ENCODE measurements at places on chromosomes 1 and 21.

GRCh38 chr1:1333551-1334241, 2.6 kb downstream of the TAS1R3 start:
- DNase-seq = no peak

DNA sequence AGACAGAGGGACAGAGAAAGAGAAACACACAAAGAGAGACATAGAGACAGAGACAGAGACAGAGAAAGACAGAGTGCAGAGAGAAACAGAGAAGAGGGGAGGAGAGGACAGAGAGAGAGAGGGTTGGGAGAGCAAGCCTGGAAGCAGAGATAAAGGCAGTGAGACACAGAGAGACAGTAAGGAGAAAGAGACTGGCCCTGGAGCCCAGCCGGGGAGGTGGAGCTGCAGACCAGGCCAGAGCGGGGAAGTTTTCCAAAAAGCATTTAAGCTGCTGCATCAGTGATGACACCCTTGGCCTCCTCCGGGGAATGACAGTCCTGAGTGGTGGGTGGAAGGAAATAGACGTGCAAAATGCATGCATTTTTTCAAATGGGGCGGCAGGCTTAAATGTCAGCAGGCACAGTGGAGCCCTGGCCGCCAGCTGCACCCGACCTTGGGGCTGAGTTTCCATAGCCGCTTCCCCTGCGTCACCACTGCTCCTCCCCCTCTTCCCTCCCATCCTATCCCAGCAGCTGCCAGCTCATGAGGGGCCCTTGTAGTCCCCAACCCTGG, 95.4 kb upstream of the KLHDC7A start:
- no peak for DNase-seq

- no peak for DNase-seq
These were observed 74.4 kb downstream of the RWDD3 start for GRCh38 chr1:95308276-95309030.

DNA sequence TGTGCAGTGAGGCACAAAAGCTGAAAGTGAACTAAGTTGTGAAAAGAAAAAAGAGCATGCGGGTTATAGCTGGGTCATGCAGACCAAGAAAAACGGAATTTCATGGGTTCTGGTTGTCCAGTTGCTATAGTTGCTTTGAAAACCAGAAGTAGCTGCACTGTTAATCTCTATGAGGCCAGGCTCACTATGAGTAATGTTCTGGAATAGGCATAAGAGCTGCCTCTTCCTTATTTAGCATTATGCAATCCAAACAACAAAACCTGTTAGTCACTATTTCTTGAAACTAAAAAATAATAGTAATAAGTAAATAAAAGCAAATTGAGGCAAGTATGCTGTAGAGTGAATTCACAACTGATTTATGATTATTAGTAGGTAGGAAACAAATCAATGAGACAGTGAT, 1383.7 kb downstream of the MRPL39 start:
- DNase-seq = no peak

- peak; percentile 52 for DNase-seq
These were observed at the start of gene COL6A1 for GRCh38 chr21:45981151-45982091. Gene COL6A1 (plus strand): TSS chr21:45981770. CDS start chr21:45981851, 81 bp downstream.

DNA sequence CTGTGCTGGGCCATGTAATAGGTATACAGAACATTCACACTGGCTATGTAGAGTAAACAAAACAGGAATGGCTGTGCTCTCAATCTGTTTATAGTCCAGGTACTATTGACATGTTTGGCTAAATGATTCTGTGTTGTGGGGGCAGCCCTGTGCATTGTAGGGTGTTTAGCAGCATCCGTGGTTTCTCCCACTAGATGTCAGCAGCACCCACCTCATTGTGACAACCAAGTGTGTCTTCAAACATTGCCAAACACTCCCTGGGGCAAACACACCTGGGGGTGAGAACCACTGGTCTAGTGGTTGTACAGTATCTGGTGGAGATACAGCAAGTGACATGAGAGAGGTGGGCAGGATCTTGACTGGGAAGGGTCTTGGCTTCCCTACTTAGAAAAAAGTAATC, 80.4 kb upstream of the SPATA6 start:
- peak; percentile 10 for DNase-seq

- no peak for DNase-seq
These were observed 4.3 kb upstream of the IKBKE start for GRCh38 chr1:206465951-206466350.

- DNase-seq = no peak
These were observed 36.6 kb upstream of the ACTA1 start for GRCh38 chr1:229470406-229471043.

- no peak for DNase-seq
These were observed 12.8 kb downstream of the THEMIS2 start for GRCh38 chr1:27885114-27885528.
